ENCODE measurements at places on chromosomes 6 and 20. TPM values are rescaled to one million over a fixed set of nuclear protein-coding genes. Genes with fewer than 3 reads are reported as not detected.

IL20RA gene
- 12.8 TPM for total RNA-seq

KIAA0408 gene
- 2.7 TPM for total RNA-seq

GRCh38 chr20:34037121-34037520 is 43.4 kb downstream of the RALY start:
- no peaks in the 10 kb centered on the region for H3K36me3 ChIP-seq
- H3K27ac ChIP-seq, result peak overlapping the region; percentile 22
- H3K4me1 ChIP-seq, result peaks cover 10% of the 10 kb centered on the region
- H3K27me3 ChIP-seq, result no peaks in the 10 kb centered on the region

DNA sequence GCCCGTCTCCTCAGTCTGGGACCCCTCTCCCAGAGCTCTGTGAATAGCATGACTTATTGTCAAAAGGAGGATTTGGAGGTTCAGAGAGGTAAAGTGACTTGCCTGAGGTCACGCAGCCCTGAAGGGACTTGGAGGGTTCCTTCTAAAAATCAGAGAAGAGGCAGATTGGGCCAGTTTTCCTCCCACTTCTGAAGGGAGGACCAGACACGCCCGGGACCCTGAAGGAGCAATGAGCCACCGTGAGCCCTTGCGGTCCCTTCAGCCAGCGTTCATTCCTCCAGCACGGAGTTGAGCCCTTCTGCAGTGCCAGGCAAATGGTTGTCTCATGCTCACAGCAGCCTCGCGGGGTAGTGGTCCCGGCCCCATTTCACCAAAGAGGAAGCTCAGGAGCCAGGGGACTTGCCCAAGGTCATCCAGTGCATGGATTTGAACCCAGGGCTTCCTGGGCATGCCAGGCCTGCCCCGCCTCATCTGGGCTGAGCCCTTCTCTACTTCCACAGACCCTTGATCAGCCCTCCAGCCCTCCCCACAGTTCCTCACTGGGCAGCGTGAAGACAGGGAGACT is 7.4 kb downstream of the SRC start:
- no peaks in the 10 kb centered on the region for H3K27me3 ChIP-seq
- H3K4me3 ChIP-seq, result no peak overlapping the region
- no peak overlapping the region for H3K27ac ChIP-seq
- peaks cover 8% of the 10 kb centered on the region for H3K4me1 ChIP-seq

GRCh38 chr20:6525447-6526303 is 241.8 kb upstream of the BMP2 start:
- no peaks in the 10 kb centered on the region for H3K4me1 ChIP-seq
- H3K27me3 ChIP-seq, result no peaks in the 10 kb centered on the region
- no peak for DNase-seq
- H3K27ac ChIP-seq, result no peak overlapping the region
- no peak overlapping the region for H3K4me3 ChIP-seq
- no peaks in the 10 kb centered on the region for H3K36me3 ChIP-seq

DNA sequence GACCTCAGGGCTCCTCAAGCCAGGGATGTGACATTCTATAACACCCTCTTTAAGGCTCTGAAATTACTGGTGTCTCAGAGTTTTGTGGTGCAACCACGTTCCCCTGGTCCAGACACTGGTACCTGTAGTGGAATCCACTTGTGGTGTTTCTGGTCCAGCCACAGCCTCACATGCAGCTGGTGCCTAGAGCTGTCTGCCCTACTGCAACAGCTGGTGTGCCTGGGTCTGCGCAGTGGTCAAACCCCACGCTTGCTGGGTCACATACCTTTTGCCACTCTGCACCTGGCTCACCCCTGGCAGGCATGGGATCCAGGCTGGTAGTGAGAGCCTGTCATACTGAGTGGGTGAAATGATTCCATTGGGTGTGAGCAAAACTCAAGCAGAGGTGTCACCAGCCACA is 1230.2 kb upstream of the EYS start:
- no peaks in the 10 kb centered on the region for H3K4me1 ChIP-seq
- no peaks in the 10 kb centered on the region for H3K27me3 ChIP-seq
- no peaks in the 10 kb centered on the region for H3K36me3 ChIP-seq
- DNase-seq, result no peak
- no peak overlapping the region for H3K27ac ChIP-seq

All from colonic mucosa (tissue), 4 donors.